ENCODE measurements at places on chromosomes 13 and 19.
A peak's percentile ranks its signal among the peaks of the same experiment; 100 is the strongest.

GRCh38 chr19:54461613-54462012 lies 2.0 kb downstream of the LENG9 start:
- DNase-seq = no peak

DNA sequence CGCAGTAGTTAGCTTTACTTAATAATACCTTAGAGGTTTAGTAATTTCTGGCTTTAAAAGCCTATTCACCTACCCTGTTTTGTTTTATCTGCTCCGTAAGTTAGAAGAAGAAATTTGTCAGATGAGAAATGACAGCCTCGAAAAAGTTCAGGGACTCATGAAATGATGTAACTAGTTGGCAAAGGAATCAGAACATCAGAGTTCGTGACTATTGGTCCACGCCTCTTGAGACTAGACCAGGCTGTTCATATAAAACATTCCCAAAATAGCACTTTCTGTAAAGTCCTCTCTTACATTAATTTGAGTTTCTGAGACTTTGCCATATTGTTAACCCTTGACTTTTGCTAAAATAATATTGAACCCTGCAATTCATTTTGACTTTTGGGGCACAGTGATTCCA lies 92.0 kb downstream of the HS6ST3 start:
- DNase-seq = no peak

DNA sequence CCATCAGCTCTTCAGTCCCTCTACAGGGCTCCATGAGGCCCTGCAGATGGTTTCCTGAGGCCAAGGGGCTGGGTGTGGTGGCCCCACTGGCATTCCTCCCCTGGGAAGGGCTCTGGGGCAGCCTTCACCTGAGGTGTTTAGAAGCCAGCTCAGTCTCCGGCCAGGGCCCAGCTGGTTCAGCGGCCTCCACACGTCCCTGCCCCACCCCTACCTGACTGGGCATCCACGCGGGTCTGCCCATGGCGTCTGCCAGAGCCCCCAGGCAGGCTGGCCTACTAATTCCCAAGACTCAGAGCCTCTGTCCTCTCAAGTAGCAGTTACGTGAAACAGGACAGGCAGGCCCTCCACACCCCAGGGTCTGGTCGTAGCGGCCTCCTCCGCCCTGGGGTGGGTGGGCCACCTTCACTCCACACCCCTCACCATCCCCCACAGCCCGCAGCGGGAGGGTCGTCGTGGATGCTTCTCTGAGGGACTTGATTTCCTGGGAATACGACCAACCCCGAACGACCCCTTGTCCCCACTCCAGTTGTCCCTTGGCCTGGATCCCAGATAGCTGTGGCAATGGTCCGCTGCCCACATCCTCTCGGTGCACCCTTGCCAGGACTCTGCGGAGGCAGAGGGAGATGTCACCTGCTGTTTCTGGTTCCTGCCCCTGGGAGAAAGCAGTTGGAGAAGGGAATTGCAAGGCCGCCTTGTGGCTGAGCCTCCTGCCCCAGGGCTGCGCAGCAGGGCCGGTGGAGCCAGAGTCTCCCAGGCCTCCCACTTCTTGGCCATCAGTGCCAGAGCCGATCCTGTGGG lies 24.3 kb downstream of the CAPN12 start:
- DNase-seq = no peak

GRCh38 chr19:19418555-19419260 lies 13.2 kb downstream of the GATAD2A start:
- DNase-seq = peak; percentile 7

- DNase-seq = no peak
These were observed 563 bp downstream of the ZNF43 start for GRCh38 chr19:21835429-21835809.

DNA sequence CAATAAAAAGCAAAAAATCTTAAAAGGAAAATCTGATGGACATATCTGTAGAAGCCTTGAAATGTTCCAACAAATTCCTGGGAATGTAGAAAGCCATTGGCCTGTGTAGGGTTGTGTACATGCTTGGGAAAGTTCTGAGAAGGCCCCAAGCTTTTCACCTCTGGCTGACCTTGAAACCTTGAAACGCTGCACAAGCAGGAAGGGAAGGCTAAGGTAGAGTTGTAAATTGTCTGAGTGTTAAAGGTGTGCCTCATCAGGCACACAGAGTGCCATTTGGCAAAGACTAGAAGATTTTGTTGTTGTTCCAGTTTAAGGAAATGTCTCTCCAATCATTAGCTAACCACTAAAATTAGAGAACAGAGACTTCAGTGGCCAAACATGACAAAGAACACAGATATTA lies 10.4 kb downstream of the TSKS start:
- DNase-seq = no peak

GRCh38 chr19:45251452-45252354 lies 632 bp downstream of the MARK4 start:
- DNase-seq = no peak

GRCh38 chr19:2666344-2666994 lies 36.0 kb downstream of the GNG7 start:
- no peak for DNase-seq

GRCh38 chr13:109575821-109576220 lies 210.6 kb downstream of the IRS2 start:
- no peak for DNase-seq

GRCh38 chr13:79846386-79846785 lies 365.4 kb downstream of the NDFIP2 start:
- no peak for DNase-seq

DNA sequence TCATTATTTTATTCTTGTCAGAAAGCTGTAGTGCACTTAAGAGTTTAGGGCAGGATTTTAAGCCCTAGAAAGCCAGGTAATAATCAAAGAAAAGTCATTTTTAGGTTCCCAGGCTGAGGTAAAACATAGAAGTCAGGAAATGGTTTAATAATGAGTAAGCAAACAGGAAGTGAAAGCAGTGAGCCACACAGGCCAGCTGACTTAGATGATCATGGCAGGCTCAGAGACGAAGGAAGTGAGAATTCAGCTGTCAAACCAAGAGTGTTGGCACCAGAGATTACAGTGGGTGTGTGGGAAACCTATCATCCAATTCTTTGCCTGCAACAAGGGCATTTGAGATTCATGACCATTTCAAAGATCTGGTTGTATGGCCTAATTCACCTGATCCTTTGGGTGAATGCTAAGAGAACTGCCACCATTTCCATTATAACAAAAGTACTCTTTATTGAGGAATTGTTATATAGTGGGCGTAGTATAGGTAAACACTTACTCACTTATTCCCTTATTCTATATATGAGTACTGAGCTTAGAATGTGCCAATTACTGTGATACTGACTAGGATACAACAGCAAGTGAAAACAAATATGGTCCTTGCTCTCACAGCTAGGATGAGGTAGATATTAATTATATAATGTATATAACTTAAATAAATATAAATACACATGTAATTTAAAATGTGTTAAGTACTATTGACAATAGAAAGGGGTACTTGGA lies 103.7 kb upstream of the EDNRB start:
- no peak for DNase-seq

- no peak for DNase-seq
These were observed 500.9 kb downstream of the GPC6 start for GRCh38 chr13:93727211-93728141.

- DNase-seq = no peak
These were observed 512.8 kb downstream of the LMO7 start for GRCh38 chr13:76148926-76149325.

DNA sequence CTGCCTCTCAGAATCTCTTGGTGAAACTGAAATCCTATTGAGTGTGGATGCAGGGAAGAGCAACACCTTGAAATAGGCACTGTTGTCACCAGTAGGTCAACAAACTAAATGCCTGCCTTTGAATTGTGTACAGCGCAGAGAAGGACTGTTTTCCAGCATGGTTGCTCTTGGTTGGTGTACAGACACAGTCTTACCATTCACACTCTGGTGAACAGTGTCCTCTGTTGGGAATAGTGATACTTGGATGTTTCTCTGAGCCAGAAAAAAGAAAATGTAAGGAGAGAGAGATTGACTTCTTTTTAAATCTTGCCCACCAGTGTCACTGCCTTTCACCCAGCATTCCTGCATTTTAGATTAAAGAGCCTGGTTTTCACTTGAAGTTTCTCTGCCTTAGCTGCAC lies 179.7 kb downstream of the STK24 start:
- no peak for DNase-seq

DNA sequence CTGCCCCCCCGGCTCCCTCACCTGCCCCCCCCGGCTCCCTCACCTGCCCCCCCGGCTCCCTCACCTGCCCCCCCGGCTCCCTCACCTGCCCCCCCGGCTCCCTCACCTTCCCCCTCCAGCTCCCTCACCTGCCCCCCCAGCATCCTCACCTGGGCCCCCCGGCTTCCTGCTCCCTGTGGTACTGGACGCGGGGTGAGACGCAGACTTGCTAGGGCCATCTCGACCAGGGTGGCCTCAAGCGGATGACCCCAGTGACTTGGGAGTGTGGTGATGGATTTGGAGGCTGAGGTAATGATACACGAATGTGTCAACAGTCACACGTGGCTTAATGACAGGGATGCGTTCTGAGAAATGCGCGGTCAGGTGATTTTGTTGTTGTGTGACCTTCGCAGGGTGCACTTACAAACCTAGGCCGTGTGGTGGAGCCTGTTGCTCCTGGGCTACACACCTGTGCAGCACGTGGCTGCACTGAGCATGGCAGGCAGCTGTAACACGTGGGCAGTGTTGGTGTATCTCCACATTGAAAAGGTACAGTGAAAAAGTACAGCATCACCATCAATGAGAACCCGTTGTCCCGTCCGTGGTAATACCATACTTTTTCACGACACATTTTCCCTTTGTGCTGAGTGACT lies 197.8 kb downstream of the TEX29 start:
- DNase-seq = no peak

DNA sequence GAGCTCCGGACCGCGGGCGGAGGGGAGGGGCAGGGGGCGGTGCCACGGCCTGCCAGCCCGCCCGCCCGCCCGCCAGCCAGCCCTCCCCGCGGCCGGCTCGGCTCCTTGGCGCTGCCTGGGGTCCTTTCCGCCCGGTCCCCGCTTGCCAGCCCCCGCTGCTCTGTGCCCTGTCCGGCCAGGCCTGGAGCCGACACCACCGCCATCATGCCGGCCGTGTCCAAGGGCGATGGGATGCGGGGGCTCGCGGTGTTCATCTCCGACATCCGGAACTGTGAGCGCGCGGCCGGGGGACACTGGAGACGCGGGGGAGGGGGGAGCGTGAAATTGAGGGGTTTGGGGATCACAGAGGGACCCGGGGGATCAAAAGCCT lies at the start of gene AP2A1:
AP2A1 (plus strand) TSS at position 72 of the 370 bp plus-strand sequence; CDS start at position 205, 133 bp downstream.
- no peak for DNase-seq

DNA sequence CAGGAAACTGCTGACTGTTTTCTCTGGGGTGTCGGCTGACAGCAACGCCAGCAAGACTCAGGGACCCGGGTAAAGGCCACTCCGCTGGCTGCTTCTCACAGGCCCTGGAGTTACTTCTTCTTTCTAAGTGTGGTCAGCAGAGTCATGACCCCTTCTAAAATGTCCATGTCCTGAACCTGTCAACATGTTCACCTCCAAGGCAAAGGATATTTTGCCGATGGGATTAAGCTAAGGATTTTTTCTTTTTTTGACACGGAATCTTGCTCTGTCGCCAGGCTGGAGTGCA lies 7.9 kb downstream of the PEX11G start:
- no peak for DNase-seq

- DNase-seq = no peak
These were observed 18.6 kb downstream of the POP4 start for GRCh38 chr19:29624489-29625185.

- peak; percentile 89 for DNase-seq
These were observed 12.3 kb downstream of the KCNN4 start for GRCh38 chr19:43768273-43769050.

DNA sequence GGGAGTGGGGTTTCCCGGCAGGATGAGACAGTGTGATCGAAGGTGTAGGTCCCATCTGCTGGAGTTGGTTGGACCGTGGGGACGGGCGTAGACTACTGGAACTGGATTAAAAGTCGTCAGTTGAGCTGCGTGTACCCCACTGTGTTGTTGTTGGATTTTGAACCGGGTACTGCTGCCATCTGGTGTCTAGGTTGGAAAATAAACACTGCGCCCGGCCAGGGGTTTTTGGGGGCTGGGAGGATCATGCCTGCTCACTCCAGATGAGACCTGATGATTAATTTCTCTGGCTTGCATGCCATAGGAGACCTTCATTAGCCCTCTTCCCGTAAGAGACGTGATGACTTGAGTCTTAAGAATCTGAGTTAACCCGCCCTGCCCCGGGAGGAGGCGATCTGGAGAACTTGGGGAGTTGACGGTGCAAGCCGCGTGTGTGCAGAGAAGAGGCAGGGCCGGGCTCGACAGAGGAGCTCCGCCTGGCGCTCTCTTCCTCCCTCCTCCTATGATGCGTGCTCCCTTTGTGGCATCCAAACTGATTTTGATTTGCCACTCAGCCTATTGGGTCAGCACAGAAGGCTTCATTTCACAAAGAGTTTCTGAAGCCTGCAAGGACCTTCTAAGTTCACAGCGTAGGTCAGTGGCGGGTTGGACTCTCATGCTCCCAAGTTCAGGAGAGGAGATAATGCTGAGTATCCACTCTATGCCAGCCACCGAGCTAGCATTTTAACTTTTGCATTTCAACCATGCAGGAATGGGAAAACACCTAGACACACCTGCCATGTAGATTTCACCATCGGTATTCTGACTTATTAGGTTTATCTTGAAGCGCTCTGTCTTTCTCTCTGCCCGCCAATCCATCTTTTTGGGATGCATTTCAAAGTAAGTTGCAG lies 2.7 kb downstream of the UHRF1 start:
- DNase-seq = no peak

GRCh38 chr13:105658431-105658830 lies 877.0 kb downstream of the EFNB2 start:
- DNase-seq = no peak

- peak; percentile 27 for DNase-seq
These were observed at the start of gene AKAP11 for GRCh38 chr13:42272115-42272803. Gene AKAP11, plus strand, starts transcription at chr13:42272152. Its CDS starts 14,197 bp downstream, at chr13:42286349.

DNA sequence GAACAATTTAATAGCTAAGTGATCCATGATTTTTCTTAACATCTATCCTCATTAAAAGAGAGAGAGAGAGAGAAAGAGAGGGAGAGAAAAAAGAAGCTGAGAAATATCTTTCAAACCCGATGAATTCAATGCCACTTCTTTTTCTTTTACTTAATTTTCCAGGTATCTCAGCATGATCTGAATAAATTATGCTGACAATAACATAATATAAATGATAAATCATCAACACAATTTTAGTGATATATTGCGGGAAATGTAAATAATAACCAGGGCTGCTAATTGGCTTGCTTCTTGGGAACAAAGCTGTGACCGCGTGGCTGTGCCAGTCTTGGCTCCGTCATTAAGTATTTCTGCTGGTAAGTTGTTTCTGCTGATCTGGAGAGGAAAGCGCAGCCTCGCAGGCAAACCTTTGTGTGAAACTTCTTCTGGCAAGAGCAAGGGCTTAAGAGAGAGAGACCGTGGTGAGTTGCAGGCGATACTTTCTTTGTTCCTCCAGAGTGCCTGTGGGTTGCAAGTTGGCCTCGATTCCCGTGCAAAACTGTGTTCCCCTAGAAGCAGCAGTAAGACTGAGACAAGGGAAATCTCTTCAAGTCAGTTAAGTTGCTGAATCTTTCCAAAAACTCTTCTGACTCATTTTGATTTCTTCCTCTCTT lies 489.1 kb upstream of the TSHZ3 start:
- no peak for DNase-seq

GRCh38 chr19:50518091-50519005 lies 4.6 kb upstream of the ASPDH start:
- DNase-seq = no peak
